ENCODE measurements at places on chromosomes 6 and 20.

DNA sequence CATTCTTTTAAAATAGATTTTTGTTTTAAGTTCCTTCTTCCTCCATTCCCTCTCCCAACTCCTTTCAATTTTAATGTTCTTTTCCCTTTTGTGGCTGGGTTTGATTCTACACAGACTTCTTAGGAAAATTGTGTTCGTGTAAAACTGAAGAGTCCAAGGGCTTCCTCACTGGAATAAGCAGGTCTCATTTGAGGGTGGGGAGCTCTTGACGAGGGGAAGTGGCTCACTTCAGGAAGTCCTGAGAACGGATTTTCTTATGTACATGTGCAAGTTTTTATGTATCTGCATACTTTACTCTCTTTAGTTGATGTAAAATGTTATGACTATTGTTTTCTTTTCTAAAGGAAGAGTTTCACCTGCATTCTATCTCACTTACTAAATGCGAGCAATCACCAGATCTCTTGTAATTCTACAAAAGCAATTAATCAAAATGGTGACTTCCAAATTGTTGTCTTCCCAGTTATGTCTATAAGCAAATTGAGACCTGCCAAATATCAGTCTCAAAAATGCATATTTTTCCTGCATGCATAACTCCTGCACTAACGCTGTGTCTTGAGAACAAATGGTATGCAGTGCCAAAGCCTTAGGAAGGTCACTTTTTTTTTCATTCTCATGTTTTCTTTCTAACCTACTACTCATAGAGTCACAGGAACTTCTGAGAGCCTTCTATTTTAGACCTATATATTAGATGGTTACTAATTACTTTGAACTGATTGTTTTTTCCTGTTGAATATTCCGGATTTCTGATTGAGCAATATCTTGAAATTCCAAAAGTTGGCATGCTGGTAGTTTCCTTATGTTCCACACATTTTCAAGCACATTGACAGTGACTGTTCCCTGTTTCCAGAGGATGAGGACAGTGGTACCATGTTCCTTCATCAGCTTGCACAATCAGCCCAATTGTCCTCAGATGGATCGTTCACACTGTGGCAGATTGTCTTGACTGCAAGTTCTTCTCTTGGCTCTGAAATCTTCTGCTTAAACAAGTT, 251.9 kb upstream of the PRDM1 start:
- no peak for DNase-seq

DNA sequence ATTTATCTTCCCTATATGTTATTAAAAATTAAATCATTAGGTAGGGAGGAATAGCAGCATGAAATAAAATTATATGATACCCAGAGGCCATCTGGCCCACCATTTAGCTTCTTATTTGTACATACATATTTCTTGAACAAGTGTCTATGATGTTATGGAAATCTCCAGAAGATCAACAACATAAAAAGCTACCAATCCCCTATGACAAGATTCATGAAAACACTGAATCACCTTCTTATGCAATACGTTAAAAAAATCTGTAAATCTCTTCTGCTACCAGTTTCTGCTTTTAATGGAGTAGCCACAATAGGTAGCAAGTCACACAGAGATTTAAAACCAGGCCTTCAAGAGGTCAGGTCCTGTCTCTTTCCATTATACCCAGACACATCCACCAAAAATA, 125.8 kb upstream of the ENPP5 start:
- DNase-seq, result no peak

DNA sequence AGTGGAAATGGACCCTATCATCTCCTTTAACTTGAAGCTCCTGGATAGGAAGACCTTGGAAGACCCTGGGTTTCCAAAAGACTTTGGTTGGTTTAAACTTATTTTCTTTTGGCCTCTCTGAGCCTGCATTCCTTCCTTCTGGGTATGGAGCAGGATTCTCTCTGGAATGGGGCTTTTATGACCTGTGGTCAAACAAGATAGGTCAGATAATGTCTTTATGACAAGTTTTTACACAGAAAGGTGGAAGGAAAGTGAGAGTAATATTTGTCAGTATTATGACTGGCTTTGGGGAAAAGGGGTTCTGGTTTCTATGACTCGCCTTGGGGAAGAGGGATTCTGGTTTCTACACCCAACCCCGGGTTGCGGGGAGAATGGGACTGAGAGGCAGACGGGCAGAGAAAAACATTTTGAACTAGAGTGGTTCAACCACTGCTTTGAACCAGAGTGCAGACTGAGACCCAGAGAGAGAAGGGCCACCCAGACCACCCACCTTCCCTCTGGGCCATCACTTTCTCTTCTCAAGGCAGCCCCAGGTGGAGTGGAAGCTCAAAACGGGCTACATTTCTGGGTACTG, 37.6 kb upstream of the KCNK5 start:
- no peak for DNase-seq

DNA sequence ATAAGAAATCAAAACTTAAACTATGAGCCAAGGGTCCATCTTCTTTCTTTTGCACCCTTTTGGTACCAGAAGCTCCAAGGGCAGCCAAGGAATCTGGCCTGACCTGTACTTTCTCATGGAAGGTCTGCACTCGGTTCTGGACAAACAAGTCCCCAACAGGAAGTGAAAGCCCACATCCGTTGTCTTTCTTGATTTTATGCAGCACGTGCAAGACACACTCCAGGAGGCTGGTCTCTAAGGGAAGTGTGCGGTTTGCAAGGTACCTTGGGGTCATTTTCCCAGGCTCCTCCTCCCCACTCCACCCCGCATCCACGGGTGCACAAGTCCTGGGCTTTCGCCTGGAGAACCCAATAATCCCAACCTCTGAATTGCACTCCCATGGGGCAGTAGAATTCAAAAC, 101.9 kb downstream of the NFATC2 start:
- no peak for DNase-seq

DNA sequence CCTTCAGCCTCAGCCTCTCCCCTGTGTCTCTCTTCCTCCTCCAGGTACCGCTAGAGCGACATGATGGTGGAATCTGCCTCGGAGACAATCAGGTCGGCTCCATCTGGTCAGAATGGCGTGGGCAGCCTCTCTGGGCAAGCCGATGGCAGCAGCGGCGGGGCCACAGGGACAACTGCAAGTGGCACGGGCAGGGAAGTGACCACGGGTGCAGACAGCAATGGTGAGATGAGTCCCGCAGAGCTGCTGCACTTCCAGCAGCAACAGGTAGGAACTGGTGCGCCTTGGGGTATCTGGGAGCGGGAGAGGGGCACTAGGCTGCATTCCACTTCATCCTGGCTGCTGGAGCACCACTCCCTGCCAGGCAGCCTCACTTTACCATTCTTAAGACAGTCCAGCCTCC, 19.5 kb downstream of the FOXP4 start:
- DNase-seq, result no peak

- no peak for DNase-seq
These were observed 90.2 kb downstream of the DST start for GRCh38 chr6:56552187-56553130.

GRCh38 chr6:33344701-33345697, 27.5 kb upstream of the ZBTB22 start:
- DNase-seq, result peak; percentile 45

DNA sequence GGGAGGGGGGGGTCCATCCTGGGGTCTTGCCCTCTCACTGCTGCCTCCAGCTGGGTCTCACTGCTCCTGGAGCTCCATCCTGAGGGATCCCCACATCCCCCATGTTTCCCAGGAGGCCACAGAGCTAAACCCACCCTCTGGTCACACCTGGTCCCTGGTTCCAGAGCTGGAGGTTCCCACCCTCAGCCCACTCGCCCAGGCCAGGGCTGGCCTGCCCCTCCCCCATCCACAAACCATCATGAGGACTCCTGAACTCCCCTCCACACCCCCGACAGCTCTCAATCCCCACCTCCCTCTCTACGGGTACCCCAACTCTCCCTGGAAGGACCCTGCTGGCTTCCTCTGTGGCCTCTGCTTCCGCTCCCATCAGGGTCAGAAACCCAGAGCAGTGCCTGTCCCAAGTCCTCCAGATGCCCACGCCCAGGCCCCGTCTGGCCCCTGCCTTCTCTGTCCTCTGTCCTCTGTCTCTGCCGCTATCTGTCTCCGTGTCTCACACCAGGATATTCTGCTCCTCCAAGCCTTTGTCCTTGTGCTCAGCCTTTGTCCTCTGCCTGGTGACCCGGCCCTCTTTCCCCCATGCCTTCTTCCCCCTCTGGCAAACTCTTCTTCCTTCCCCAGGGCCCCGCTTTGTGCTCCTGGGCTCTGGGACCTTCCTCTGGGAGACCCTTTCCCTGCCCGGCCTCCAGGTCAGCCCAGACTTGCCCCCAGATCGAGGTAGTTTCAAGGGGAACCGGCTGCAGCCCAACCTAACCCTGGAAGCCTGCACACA, 74.0 kb downstream of the SRC start:
- DNase-seq, result no peak

- DNase-seq, result no peak
These were observed 307.2 kb downstream of the FRK start for GRCh38 chr6:115753446-115753845.

DNA sequence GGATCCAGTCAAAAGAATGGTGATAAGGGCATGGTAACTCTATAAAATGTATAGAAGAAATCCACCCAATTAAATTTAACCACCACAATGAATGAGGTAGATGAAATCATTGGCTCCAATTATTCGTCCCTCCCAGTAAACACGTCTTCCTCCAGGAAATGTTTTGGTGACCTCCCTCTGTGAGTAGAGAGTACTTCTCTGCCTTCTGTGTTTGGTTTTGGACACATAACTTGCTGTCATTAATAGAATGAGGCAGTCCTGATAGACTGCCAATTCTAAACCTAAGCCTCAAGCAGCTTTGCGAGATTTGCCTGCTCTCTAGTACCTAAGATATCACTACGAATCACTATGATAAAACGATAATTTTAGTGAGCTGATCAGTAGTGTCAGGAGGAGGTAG, 632.8 kb downstream of the HDGFL1 start:
- DNase-seq, result no peak

DNA sequence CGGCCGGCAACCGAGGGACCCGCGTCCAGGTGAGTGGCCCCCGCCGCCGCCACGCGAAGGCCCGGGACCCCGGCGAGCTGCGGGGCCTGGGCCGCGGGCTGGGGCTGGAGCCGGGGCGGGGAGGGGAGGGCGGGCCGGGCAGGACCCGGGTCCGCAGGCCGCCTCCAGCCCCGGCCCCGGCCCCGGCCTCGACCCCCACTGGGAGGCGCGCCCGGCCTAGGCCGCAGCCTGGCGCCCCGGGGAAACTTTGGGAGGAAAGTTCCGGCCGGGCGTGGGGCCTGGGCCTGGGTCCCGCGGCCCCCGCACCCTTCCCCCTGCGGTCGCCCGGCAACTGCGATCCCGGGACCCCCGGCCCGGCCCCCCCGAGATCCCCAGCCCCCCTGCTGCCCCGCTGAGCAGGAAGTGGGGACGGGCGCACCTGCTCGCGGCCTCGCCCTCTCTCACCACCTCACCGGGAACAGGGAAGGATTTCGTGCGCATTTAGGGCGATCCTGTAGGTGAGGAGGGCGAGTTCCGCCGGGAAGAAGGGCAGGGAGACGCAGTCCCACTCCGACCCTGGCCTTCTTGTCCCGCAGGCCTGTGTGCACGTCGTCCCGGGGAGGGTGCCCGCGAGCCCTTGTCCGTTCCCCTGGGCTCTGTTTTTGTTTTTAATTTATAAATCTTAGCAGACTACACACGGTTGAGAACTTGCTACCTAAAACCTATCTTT, 402 bp downstream of the OSBPL2 start:
- DNase-seq, result no peak

GRCh38 chr6:116371120-116371917, 572 bp downstream of the DSE start:
- DNase-seq, result peak; percentile 9

GRCh38 chr6:35017411-35018181, 123.5 kb downstream of the TCP11 start:
- DNase-seq, result no peak

DNA sequence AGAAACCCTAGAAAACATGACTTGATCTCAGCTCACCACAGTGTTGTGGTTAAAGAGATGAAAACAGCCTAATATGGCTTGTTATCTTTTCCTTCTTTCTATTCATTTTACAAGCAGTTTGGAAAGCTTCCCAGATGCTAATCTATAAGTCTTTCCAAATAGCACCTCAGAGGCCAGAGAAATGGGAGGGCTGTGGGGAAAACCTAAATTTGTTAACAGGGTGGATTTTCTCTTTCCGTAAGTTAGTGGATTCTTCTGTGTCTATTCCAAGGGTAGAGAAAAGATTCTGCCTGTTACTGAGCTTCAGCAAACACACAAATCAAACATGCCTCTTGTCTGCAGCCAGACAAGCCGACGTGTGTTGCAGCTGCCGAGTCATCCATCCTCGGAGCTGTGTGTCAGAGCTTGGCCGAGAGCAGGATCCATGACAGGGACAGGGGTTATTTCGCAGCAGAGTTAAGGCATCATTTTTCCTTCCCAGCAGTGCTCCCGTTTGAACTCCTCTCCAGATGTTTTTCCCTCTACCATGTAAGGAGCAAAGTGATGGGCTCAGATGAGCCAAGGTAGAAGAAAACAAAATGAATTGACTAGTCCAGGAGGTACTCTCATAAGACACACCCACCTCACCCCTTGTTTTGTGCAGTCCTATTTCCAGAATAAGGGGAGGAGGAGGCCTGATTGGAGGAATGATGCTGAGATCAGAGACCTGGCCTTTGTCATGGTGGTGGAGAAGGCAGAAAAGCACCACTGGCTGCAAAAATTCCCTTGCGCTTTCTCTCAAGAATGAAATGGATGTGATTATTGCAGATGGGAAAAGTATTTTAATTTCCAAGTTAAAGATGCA, 560.0 kb downstream of the C6orf118 start:
- no peak for DNase-seq

DNA sequence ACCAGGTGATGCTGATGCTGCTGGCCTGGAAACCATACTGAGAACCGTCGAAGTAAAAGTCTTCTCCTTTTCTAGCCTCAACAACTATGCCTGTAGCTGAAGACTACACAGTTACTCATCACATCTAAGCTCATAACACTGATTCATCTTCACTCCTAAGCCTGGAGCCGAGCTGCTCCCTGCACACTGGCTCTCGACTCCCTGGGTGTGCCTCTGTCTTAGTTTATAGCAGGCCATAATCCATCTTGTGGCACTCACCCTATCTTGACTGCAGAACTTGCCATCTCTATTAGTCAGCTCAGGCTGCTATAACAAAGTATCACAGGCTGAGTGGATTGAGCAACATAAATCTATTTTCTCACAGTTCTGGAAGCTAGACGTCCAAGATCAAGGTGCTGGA, 191.0 kb downstream of the UNC5CL start:
- no peak for DNase-seq

- DNase-seq, result no peak
These were observed 435.8 kb upstream of the JARID2 start for GRCh38 chr6:14810021-14810420.

GRCh38 chr6:17381424-17382147, 11.8 kb upstream of the CAP2 start:
- no peak for DNase-seq
